Suppressor macrophage treated with lipopolysaccharide for 1 hour (primary cell): ENCODE measurements at places on chromosomes 1 and 21.

- no peak for DNase-seq
Measured at GRCh38 chr1:100616121-100616621, 78.2 kb downstream of the GPR88 start.

DNA sequence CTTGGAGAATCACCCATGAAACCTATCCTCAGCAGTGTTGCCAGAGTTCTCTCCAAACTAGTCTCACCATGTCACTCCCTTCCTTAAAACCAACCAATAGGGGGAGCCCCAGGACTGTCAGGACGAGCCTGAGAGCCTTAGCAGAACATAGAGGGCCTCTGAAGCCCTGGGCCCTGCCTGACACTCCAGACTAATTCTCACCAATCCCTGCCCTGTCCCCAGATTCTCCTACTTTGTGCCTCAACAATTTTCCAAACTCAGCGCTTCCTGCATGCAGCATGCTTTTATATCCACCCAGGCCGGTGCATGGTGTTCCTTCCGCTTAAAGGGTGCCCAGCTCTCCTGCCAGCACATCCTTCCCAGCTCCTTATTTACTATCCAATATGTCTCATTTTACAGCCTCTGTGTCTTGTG, 42.7 kb downstream of the HSD3B1 start:
- peak; percentile 92 for DNase-seq

DNA sequence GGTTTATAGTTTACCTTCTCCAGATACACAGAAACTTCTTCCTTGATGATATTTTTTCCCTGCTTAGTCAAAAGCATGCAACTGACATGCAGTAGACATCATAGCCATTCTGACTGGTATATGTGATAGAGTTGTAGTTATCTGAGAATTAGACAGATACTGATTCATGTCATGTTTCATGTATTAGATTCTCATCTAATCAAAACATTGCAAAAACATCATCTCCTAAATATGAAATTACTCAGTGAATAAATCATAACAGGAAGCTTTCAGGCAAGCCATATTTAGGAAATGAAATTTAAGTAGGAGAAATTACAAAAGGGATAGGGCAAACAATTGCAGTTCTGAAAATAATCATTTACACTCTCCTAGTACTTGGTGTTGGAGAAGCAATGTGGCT, 38.4 kb upstream of the ASB17 start:
- DNase-seq: no peak

DNA sequence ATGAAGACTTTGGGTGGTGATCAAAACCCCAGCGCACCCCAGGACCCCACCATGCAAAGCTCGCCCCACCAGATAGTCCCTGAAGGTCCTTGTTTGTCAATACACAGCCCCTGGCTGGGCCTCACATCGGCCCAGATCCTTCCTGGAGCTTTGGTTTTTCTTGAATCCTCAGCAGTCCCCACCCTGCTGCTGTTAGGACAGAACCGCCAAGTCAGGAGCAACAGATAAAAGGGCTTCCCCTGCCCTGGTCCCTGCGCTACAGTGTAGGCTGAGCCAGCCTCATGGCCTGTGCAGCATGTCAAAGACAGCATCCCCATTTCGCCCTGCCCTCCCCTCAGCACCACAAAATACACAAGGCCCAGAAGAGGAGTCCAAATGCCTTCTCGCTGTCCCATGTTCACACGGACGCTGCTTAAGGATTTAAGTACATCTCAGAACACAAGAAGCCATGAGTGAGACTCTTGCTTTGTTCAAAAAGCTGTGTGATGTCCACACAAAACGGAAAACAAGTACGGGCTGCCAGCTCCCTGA, 65.7 kb downstream of the PSMG1 start:
- DNase-seq: no peak

DNA sequence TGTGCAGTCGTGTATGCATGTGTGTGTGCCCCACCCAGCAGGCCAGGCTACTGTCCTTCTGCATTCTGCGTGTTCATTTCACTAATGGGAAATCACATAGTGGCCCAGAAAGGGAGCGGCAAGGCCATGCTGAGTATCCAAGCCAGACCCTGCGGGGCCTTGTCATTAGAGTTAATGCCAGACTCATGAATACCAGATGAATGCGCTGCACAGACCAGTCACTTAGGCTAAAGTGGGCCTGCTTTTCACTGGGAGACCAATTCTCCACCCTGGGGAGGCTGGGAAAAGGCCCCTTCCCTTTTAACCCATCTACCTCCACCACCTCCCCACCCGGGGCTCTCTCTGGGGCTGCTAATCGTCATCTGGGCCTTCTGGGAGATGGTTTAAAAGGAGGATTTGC, 17.0 kb upstream of the GRIK3 start:
- no peak for DNase-seq

DNA sequence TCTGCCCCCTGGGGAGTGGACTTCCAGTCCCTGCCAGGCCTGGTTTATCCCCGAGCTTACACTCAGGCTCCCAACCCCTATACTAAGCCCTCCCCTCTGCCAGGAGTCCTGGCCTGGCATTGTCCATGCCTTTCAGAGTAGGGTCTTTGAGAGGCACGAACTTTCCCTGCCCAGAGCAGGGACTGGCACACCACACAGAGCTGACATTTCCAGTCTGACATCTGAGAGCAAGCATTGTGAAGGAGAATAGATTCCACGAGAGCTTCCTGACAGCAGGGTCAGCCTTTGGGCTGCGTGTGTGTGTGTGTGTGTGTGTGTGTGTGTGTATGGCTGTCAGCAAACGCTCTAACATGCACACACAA, 59.5 kb upstream of the LAPTM5 start:
- DNase-seq: no peak

DNA sequence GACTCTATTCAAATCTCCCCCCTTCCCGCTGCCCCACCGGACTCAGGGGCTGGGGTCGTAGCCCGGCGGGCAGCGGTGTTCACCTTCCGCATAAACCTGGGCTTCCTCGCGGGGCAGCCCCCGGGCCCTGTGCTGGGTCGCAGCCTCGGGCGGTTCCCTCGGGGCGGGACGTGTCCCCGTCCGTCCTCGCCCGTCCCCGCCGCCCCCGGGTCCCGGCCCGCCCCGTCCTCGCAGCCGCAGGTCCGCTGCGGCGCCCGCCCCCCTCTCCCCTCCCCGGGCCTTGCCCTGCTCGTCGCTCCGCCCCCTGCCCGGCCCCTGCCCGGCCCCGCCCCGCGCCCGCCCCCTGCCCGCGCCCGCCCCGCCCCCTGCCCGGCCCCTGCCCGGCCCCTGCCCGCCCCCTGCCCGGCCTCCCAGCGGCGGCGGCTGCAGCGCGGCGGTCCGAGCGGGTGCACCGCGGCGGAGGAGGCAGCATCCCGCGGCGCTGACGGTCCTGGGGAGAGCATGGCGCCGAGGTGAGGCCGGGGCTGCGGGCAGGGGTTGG, at the start of gene COL18A1:
TSS of gene COL18A1 (plus strand) at position 436 of the 541 bp plus-strand sequence. CDS start at position 502, 66 bp downstream.
- peak; percentile 77 for DNase-seq

DNA sequence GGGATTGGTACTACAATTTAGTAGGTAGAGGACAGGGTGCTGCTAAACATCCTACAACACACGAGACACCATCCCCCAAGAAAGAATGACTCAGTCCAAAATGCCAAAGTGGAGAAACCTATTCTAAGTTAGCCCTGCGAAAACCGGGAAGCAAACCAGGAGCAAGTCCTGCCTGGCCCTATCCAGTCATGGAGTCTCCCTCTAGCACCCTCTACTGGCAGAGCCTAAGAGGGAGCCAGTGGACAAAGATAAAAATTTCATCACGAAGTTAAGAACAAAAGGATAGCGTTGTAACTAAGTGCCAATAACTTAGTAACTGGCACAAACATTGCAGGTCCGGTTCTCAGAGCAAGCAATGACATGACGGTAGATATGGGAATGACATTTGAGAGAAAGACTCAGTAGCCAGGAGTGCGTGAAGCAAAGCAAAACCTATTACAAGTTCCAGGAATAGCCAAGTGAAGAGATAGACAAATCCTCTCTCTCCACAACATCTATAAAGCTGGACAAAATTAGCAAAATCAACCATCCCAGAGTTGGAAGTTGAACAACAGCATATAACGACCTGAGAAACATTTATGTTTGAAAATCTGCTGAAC, 383.5 kb downstream of the OMA1 start:
- DNase-seq: peak; percentile 69

GRCh38 chr1:196183941-196184340, 424.3 kb downstream of the KCNT2 start:
- DNase-seq: no peak

DNA sequence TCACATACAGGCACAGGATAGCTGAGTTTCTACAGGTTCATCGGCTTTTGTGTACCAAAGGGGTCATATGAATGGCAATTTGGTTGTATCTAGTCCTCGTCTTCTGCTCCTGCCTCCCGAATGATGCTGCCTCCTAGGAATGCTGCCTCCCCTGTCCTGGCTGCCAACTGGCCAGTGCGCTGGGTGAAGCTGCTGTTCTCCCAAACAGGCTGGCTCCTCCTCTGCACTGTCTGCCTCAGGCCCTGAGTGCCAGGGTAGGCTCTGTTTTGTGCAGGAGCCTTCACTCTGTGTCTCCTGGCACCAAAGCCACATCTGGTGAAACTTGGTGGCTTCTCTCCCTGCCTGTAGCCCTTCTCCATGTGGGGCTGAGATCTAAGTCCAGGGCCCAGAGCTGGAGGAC, 60.3 kb downstream of the RHOU start:
- DNase-seq: no peak

GRCh38 chr1:5287178-5288150, 633.1 kb downstream of the AJAP1 start:
- no peak for DNase-seq

DNA sequence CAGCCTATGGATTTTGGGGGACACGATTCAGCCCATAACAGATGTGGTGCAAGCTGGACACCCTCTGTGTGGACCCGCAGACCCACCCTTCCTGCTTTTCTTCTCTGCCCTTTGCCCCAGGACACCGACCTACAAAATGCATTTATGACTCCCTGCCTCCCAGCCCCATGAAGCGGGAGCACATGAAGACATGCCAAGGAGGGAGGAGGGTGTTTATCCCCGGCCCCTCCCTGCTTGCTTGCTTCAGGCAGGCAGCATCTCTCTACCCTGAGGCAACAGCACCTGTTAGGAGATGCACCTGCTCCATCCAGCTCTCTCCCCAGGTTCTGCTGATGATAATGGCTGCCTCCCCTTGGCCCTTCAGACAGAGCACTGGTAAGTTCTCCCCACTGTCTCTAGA, 187.5 kb downstream of the PSMG1 start:
- DNase-seq: no peak

DNA sequence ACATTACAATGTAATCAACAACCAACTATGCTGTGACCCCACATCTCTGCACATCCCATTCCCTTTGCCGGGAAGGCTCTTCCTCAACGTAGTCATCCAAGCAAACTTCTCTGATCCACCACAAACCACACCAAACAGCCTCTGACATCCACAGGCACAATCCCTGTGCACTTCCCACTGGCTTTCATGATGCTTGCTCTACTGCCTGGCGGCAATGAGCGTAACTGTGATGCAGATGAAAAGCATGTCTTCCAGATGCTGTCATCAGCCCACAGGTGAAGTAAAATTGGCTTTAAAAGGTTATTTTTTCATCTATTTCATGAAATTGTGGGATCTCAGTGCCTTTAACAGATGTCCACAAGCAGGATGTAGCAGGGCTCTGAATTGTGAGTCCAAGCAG, 635.2 kb downstream of the SMYD3 start:
- no peak for DNase-seq

- DNase-seq: no peak
Measured at GRCh38 chr21:16192902-16193301, 463.1 kb downstream of the USP25 start.

- no peak for DNase-seq
Measured at GRCh38 chr1:84885469-84885868, 7.5 kb downstream of the LPAR3 start.

GRCh38 chr1:44368471-44369151, 13.6 kb upstream of the ERI3 start:
- DNase-seq: no peak

DNA sequence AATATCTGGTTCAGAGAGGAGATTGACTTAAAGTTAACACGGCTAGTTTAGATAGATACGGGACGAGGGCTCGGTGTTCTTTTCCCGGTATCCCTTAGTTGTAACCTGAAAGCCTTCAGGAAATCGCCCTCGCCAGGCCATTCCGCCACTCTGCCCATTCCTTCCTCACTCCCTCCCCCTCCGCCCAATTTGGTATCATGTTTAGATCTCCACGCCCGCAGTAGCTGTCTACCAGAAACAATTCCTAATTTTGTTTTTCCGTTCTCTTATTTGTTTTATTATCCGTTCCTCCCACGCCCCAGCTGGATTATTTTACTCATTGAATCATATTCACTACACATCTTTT, 685 bp upstream of the VAMP4 start:
- DNase-seq: peak; percentile 28

DNA sequence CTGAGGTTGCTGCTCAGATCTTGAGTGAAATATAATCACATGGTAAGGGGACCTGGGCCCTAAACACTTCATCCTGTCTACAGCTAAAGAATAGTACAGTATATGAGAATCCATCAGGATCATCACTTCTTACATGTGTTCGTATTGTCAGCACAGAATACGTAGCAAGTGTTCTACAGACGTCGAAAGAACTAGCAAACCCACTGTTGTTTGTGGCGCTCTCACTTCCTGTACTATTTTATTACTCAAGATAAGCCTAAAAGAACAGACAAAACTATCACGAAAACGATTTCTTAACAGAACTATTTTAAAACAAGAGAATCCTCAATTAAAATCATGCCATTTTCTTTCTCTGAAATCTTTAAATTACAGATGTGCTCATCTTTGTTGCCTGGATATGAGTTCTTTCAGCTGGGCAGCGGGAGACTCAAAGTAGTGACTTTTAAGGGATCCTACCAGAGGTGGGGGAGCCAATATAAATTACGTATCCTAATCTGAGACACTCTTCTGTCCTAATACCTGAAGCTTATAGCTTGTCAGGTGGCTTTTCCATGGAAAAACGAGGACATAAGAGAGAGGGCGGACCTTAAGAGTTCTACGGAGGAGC, 724 bp downstream of the ST7L start:
- DNase-seq: peak; percentile 25

DNA sequence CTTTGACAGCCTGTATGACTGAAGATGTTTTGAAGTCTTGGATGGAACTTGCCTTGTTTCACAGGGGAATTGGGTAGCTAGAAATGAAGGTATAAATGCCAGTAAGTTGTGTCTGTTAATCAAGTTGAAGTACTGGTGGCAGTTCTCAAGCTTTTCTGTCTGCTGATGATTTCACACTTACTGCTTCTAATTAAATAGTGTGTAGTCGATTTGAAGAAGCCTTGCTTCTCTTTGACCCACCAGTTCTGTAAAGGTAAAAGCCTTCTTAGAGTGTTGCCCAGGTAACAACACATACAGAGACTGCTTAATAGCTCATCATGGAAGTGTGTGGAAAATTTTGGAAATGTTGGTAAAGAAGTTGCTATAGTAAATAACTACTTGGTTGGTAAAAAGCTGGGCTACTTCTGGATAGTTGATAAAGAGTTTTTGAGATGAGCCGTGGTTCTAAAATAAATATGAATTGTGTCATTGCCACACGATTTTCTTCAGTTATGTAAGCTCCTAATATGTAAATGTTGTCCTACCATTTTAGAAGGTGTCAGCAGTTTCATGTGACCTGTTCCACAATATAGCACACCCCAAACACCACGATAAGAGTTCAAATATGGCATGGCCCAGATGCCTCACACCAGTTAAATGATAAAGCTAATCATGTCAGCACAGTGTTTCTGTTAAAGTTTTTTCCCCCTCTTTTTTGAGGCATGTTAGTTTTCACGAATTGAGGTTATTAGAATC, 7.4 kb downstream of the RABGAP1L start:
- DNase-seq: no peak
